ENCODE measurements at places on chromosomes 6 and 20.

- DNase-seq: no peak
Measured at GRCh38 chr6:140670021-140670420, 1295.6 kb upstream of the CITED2 start.

DNA sequence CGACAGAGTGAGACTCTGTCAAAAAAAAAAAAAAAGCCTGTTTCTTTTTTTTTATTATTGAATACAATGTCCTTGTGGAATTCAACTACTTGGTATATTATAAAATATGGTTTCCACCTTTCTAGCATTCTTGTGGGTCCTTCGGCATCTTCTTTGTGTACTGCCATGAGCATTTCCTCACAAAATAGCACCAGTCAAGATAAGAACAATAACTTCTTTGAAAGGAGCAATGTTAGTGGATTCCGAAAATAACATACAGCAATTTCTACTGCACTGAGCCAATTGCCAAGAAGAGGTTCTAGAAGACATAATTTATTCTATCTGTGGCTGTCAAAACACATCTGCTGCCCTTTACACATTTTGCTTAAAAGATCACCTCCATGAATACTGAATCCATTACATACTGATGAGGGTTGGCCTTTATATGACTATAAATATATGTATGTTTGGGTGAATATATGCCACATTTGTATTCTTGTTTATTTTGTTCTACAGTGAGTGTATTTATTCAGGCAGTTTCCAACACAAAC lies 19.1 kb upstream of the SPTLC3 start:
- DNase-seq: no peak

GRCh38 chr6:84271061-84271716 lies 43.7 kb upstream of the CEP162 start:
- no peak for DNase-seq

DNA sequence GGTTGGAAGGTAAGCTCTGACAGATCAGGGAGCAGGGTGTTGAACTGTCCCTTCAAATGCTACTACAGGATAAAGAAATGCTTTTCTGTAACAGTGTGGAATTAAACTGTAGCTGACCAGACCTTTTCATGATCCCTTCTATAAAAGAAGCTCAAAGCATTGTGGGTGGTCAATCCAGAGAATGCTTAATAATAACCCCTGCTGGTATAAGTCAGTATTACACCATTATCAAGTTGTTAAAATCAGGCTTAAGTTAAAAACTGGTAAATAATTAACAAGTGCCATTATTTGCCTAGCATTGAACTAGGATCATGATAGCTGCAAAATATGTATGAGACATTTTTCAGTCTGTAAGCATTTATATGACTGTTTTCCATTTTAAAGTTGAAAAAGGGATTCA lies 468.9 kb downstream of the PKHD1 start:
- DNase-seq: no peak

GRCh38 chr20:2108987-2109386 lies 7.4 kb downstream of the STK35 start:
- no peak for DNase-seq

DNA sequence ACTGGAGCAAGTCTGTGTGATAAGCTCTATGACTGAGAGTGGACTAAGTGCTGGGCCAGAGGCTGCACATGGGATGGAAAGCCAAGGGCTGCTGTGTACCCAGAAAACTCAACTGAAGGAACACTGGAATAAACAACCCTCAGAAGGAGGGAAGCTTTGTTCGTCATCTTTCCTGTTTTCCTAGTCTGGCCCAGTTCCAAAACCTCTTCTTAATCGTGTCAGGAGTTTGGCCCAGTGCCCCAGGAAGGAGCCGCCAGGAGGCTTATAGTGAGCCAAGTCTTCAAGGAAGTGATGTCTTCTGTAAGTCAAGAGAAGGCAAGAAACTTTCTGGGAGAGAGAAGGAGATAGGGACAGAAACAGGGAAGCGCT lies 23.3 kb upstream of the TOP1 start:
- DNase-seq: peak; percentile 63

- DNase-seq: no peak
Measured at GRCh38 chr20:6299456-6299855, 176.6 kb upstream of the FERMT1 start.

GRCh38 chr6:3331971-3332370 lies 73.2 kb downstream of the PSMG4 start:
- DNase-seq: no peak

DNA sequence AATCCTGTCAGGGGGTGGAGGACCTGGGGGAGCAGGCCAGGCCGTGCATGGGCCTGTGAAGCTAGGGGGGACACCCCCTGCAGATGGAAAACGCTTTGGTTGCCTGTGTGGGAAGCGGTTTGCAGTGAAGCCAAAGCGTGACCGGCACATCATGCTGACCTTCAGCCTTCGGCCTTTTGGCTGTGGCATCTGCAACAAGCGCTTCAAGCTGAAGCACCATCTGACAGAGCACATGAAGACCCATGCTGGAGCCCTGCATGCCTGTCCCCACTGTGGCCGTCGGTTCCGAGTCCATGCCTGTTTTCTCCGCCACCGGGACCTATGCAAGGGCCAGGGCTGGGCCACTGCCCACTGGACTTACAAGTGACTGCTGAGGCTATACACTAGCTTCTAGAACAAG lies 1.8 kb downstream of the ZBTB9 start:
- DNase-seq: peak; percentile 31

GRCh38 chr6:109194880-109195279 lies 99.6 kb downstream of the CEP57L1 start:
- DNase-seq: no peak

- no peak for DNase-seq
Measured at GRCh38 chr6:1325461-1326309, 13.8 kb downstream of the FOXQ1 start.

- DNase-seq: no peak
Measured at GRCh38 chr6:1708122-1708521, 98.4 kb downstream of the FOXC1 start.

DNA sequence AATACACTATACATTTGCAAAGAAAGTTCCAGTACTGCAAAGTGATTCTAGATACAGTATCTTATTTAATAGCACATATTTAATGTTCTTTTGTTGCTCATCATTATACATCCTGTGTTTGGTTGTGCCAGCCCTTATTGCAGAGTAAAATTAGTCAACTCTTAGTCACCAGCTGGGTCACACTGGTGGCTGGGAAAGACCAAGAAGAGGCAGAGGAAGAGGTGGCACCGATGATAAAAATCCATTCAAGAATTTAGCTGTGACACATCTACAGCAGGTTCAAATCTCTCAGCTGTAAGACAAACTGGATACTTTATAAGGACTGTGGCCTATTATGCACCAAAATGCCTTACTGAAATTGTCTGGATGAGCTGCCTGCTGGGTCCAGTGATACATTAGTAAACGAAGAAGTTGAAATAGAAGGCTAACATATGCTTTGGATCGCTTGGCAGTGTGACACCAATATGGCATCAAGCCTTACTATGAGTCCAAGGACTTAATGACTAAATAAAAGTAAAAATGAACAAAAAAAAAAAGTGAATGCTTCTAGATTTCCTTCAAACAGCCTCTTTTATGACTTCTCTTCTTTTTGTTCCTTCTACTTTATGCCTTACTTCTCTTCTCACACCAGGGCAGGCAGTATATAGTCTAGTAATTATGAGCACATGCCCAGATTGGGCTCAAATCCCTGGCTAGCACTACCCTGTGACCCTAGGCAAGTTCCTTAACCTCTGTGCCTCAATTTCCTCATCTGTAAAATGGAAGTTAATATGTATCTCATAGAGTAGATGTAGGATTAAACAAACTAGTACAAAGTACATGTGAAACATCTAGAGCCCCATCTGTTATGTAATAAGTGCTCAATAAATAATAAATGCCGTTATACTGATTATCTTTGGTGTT lies 29.4 kb upstream of the RNF8 start:
- DNase-seq: no peak

GRCh38 chr6:39902786-39903465 lies 31.3 kb downstream of the MOCS1 start:
- DNase-seq: no peak

GRCh38 chr6:88262332-88262731 lies 96.2 kb upstream of the CNR1 start:
- DNase-seq: no peak

DNA sequence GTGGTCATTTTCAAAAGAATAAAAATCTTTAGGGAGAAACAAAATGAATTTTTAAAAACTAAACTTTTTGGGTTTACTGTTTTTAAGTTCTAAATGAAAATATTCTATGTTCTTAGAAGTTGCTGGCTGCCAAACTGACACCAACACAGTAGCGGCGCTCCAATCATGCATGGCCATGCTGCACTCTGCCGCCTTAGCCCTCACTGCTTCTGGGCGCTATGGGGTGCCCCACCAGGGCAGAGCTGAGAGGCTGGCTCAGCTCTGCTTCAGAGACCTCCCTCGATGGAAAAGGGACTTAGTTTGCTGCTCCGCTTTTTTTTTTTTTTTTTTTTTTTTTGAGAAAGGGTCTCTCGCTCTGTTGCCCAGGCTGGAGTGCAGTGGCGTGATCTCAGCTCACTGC lies 20.9 kb downstream of the EZR start:
- no peak for DNase-seq

- DNase-seq: no peak
Measured at GRCh38 chr20:3940905-3941304, 51.7 kb downstream of the PANK2 start.

DNA sequence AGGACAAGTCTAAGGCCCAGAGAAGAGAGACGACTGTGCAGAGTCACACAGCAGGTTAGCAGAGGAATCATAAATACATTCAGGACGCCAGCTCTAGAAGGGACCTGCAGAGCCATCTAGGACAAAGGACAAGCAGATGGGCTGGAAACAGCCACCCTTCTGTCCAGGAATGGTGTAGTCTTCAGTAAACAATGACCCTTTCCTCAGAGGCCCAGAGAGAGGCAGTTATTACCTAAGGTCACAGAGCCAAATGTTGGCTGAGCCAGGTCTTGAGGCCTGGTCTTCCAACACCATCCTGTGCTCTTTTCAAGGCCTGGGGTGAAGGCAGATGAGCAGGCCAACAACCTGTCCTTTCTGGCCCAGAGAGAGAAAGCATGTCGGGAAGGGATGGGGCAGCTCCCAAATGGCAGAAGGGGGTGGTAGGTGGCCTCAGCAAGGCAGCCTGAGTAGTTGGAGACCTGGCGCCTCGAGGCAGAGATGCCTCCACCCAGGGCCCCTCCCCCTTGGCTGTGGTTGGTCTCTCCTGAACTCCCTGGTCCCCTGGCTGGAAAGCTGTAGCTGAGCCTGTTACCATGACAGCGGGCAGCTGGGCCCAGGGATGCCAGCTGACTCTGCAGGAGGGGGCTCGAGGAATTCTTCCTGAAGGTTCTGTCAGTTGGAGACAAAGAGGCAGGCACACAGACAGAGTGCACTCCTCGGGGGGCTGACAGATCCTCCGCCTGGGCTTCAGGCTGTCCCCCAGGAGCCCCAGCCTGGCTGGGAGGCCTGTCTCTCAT lies 24.8 kb downstream of the EPB41L1 start:
- DNase-seq: no peak

GRCh38 chr20:52364405-52364804 lies 172.8 kb upstream of the ZFP64 start:
- DNase-seq: no peak

- DNase-seq: no peak
Measured at GRCh38 chr6:113104541-113104940, 752.6 kb upstream of the MARCKS start.

GRCh38 chr20:52624281-52624680 lies 347.9 kb upstream of the TSHZ2 start:
- DNase-seq: no peak

DNA sequence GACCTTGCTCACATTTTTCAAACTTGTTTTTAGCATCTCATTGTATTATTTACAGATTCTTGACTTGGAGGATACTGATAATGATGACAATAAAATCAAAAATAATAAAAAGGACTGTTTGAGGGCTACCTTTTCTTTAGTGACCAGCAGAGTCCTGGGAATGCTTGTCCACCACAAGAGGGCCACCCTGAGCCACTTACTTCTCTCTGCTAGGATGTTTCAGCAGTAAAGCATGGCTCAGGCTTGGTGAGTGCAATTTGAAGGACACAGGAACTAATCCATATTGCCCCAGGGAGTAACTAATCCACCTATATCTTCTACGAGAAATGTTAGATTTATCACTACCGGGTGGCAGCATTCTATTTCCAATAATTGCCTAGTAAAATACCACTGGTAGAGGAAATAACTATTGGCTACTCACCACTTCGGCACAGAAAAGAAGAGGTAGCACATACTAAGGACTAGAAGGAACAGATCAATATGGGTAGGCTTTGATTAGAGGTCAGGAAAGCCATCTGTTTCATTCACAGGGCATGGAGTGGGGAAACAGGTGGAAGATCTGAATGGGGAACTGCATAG lies 5.8 kb upstream of the KIAA0408 start:
- DNase-seq: peak; percentile 70

GRCh38 chr20:57545927-57546662 lies 14.8 kb upstream of the PCK1 start:
- no peak for DNase-seq

GRCh38 chr6:28682542-28682941 lies 156.9 kb downstream of the GPX5 start:
- no peak for DNase-seq

GRCh38 chr6:125165256-125165655 lies 11.7 kb downstream of the TPD52L1 start:
- no peak for DNase-seq

DNA sequence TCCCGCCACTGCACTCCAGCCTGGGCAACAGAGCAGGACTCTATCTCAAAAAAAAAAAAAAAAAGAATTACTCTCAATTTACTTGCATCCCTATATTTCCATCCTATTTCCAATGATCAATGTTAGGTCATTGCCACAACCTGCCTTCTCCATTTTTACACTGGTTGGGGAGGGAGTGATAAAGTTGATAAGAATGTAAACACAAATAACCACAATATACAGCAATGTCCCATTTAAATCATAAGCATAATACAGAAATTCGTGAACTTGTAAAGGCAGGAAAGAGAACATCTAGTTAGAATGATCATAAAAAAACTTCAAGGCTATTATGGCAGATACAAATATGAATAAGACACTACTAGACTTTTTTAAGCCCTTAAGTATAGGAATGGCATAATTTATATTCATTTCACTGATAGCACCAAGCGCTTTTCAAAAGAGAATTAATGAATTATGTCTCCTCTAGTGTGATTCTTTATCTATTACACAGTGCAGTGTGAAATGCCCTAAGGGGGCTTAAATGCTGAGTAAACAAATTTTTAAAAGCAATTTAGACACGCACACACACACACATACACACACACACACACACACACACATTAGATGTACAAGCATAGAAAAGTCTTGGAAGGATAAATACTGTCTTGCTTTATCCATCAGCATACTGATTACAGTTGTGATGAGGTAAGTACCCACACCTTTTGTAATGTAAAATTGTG lies 33.5 kb upstream of the RAB23 start:
- no peak for DNase-seq

DNA sequence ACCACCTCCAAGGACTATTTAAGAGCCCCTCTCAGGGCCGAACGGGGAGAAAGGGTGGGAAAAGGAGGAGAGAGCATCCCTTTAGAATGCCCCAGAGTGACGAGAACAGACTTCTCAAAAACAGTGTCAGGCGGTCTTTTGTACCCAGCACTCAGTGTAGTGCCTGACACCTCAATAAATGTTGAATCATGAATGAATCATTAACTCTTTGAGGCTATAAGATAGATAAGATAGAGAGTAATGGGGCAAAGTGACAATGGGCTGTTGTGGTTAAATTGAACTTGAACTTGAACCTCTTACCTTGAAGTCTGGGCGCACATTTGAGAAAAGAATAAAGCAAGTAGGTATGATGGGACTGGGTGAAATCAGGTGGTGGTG lies 7.4 kb downstream of the TCF21 start:
- no peak for DNase-seq

Measured in ovary (tissue), 10 donors.